Activated T-helper 17 cell treated with anti-CD3 and anti-CD28 coated beads, Interleukin-2, amount 50 U/mL, for 72 hours (primary cell): ENCODE measurements at places on chromosomes 5 and 9.

DNA sequence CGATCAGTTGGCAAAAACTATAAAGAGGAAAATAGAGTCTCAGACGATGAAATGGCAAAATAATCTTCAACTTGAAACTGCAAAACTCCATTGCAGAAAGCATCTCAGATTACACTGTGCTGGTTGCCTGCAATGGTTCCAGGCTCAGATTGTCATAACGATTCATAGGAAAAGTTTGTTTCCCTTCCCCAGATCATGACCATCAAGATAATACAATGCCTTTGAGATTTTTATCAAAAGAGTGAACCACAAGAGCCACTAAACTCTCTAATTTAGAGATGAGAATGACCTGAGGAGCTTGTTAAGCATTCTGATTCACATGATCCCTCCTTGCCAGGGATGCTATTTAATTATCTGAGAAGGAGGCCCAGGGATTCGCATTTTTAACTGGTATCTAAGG is 52.6 kb upstream of the ITGA1 start:
- no peak for ATAC-seq
- peaks cover 13% of the 10 kb centered on the region for H3K4me1 ChIP-seq
- H3K4me3 ChIP-seq = no peak overlapping the region
- no peaks in the 10 kb centered on the region for H3K36me3 ChIP-seq
- H3K27ac ChIP-seq = no peak overlapping the region

GRCh38 chr5:148846930-148847329 is 20.5 kb downstream of the ADRB2 start:
- H3K27ac ChIP-seq = no peak overlapping the region
- ATAC-seq = peak; percentile 31
- peaks cover 33% of the 10 kb centered on the region for H3K4me1 ChIP-seq
- H3K4me3 ChIP-seq = no peak overlapping the region
- no peaks in the 10 kb centered on the region for H3K36me3 ChIP-seq
- H3K27me3 ChIP-seq = no peaks in the 10 kb centered on the region

GRCh38 chr9:108783731-108784495 is 71.9 kb downstream of the ACTL7B start:
- H3K36me3 ChIP-seq = no peaks in the 10 kb centered on the region
- no peak overlapping the region for H3K4me3 ChIP-seq
- no peak overlapping the region for H3K27ac ChIP-seq
- H3K27me3 ChIP-seq = peaks cover 8% of the 10 kb centered on the region

GRCh38 chr9:134585746-134586706 is 55.6 kb upstream of the COL5A1 start:
- H3K36me3 ChIP-seq = no peaks in the 10 kb centered on the region
- no peak for ATAC-seq
- no peak overlapping the region for H3K4me3 ChIP-seq
- no peaks in the 10 kb centered on the region for H3K4me1 ChIP-seq
- H3K27me3 ChIP-seq = peaks cover 7% of the 10 kb centered on the region
- no peak overlapping the region for H3K27ac ChIP-seq

- no peaks in the 10 kb centered on the region for H3K27me3 ChIP-seq
- no peak overlapping the region for H3K27ac ChIP-seq
- H3K36me3 ChIP-seq = no peaks in the 10 kb centered on the region
- ATAC-seq = no peak
- no peak overlapping the region for H3K4me3 ChIP-seq
- no peaks in the 10 kb centered on the region for H3K4me1 ChIP-seq
These were observed 370.2 kb downstream of the MTRR start for GRCh38 chr5:8239198-8239597.

DNA sequence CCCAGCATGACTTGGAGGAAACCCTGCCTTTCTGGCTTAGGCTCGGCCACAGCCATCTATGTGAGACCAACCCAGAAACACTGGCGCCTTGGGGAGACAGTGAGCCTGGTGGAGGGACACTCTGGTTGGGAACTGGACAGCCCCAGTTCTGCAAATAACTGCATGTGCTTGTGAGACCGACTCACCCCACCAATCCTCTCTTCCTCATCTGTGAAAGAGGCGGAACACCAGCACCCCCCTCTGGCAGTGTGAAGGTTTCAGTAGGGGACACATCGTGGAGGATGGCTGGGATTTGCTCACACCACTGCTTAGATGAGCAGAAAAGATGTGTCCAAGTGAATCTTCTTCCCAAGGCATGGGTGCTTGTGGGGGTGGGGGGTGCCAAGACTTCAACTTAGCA is 43.4 kb upstream of the N4BP3 start:
- H3K36me3 ChIP-seq = no peaks in the 10 kb centered on the region
- H3K4me1 ChIP-seq = no peaks in the 10 kb centered on the region
- H3K4me3 ChIP-seq = no peak overlapping the region

DNA sequence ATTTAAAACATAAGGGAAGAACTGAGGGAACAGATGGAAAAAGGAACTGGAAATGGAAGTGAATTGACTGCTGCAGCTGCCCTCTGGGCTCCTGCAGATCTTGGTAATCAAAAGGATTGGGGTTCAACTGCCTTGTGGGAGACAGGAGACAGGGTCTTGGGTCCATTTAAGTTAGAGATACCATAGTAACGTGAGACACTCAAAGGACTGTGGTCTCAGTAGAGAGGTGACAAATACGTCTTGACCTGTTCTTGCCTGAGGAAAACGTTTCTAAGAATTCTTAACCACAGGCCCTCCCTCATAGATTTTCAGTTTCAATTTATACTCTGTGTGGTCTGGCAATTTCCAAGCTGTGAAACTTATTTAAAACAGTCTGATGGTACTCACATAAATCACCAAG is 100.8 kb upstream of the DHFR start:
- H3K4me1 ChIP-seq = peaks cover 56% of the 10 kb centered on the region
- H3K27ac ChIP-seq = peak overlapping the region; percentile 99

DNA sequence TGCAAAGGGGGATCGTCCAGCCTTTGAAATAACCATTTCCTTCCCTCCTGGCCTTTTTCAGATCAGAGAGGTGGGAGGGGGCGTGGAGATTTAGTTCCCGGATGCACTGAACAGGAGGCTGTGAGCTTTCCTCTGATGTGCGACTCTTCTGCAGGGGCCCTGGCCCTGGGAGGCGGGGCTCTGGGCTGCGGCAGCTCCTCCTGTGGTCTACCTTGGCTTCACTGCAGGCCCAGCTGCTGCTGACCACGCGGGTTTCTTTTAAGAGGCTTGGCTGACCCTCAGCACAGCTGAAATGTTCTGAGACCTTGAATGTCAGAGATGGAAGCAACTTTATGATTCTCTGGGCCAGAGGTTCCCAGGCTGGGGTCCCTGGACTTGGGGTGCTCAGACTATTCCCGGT is 27.0 kb upstream of the COL15A1 start:
- H3K36me3 ChIP-seq = no peaks in the 10 kb centered on the region
- no peaks in the 10 kb centered on the region for H3K4me1 ChIP-seq
- no peak overlapping the region for H3K27ac ChIP-seq

- ATAC-seq = no peak
- H3K27ac ChIP-seq = no peak overlapping the region
- no peaks in the 10 kb centered on the region for H3K4me1 ChIP-seq
- peaks cover 4% of the 10 kb centered on the region for H3K27me3 ChIP-seq
These were observed 697.3 kb downstream of the TLR4 start for GRCh38 chr9:118401546-118401945.

DNA sequence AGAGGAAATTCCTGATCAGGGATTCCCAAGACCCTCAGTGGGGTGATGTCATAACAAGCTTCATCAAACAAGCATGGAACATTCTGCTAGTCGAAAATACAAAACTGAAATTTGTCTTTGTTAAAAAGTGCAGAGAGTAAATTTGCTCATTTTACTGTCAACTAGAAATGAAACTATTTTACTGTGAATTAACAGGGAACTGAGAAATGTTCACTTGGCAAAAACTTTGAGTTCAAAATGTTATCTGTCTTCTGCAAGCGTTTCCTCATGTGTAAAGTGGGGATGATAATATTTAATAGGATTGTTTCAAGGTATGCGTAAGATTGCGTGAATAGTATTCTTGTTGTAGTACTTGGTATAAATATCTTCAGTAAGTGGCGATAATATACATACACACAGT is 45.4 kb downstream of the ALDH1A1 start:
- H3K4me1 ChIP-seq = no peaks in the 10 kb centered on the region
- H3K4me3 ChIP-seq = no peak overlapping the region
- H3K36me3 ChIP-seq = no peaks in the 10 kb centered on the region
- H3K27ac ChIP-seq = no peak overlapping the region
- H3K27me3 ChIP-seq = peaks cover 4% of the 10 kb centered on the region

- no peak for ATAC-seq
- no peak overlapping the region for H3K4me3 ChIP-seq
- no peaks in the 10 kb centered on the region for H3K36me3 ChIP-seq
- peaks cover 24% of the 10 kb centered on the region for H3K27me3 ChIP-seq
These were observed 52.1 kb upstream of the PITX1 start for GRCh38 chr5:135085936-135086725.

DNA sequence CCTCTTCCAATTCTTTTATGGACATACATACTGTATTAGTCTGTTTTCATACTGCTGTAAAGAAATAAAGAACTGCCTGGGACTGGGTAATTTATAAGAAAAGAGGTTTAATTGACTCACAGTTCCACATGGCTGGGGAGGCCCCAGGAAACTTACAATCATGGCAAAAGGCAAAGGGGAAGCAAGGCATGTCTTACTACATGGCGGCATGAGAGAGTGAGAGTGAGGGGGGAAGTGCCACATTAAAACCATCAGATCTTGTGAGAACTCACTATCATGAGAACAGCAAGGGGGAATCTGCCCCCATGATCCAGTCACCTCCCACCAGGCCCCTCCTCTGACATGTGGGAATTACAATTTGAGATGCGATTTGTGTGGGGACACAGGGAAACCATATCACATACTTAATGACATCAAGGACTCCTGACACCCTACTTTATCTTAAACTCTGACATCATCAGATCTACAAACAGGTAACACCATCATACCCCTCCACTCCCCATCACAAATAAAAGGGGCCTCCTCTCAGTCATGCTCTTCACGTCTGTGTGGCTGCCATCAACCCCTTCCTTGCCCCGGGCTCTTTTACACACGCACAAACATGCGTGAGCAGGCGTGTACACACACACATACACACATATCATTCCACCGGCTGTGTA is 9.7 kb downstream of the ANKRD33B start:
- ATAC-seq = no peak
- no peaks in the 10 kb centered on the region for H3K27me3 ChIP-seq
- H3K27ac ChIP-seq = no peak overlapping the region

DNA sequence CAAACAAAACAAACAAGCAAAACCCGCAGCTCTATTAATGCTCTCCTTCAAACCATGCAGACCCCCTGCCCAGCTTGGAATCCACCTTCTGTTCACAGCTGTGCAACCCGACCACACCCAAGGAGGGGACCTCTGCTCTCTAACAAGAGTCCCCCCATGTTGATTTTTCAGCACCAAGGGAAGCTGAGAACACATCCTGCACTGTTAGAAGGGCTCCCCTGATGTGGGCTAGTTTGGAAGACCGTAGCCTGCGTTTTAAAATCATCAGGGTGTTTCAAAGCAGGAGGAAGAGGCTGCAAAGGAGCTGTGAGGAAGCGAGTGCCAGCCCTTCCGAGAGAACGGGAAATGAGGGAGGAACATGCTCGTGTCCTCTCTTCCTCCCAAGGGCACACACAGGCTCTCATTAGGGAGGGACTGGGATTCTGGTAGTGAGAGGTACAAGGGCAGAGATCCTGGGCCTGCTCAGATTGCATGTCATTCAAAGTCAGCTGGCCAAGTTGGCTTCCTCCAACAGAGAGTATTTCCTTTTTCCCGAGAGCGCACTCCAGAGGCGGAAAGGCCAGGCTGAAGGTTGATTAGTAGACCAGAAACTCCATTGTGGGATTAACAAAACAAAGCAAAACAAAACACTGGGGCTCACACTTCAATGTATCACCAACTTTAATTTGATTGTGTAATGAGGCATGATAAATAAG is 185.9 kb downstream of the SEMA6A start:
- H3K36me3 ChIP-seq = peaks cover 10% of the 10 kb centered on the region
- no peaks in the 10 kb centered on the region for H3K4me1 ChIP-seq
- no peak overlapping the region for H3K4me3 ChIP-seq
- H3K27ac ChIP-seq = no peak overlapping the region
- no peak for ATAC-seq

- H3K36me3 ChIP-seq = no peaks in the 10 kb centered on the region
- no peak overlapping the region for H3K4me3 ChIP-seq
- H3K4me1 ChIP-seq = no peaks in the 10 kb centered on the region
- H3K27me3 ChIP-seq = peaks cover 30% of the 10 kb centered on the region
- no peak for ATAC-seq
These were observed 55.9 kb downstream of the NSUN2 start for GRCh38 chr5:6576861-6577501.

GRCh38 chr5:61621202-61621650 is 289.2 kb downstream of the ZSWIM6 start:
- H3K4me1 ChIP-seq = no peaks in the 10 kb centered on the region
- no peak overlapping the region for H3K27ac ChIP-seq
- ATAC-seq = no peak
- no peak overlapping the region for H3K4me3 ChIP-seq
- peaks cover 31% of the 10 kb centered on the region for H3K27me3 ChIP-seq

GRCh38 chr9:12718482-12719026 is 25.4 kb downstream of the TYRP1 start:
- no peaks in the 10 kb centered on the region for H3K27me3 ChIP-seq
- H3K36me3 ChIP-seq = no peaks in the 10 kb centered on the region
- H3K4me1 ChIP-seq = no peaks in the 10 kb centered on the region
- no peak for ATAC-seq

DNA sequence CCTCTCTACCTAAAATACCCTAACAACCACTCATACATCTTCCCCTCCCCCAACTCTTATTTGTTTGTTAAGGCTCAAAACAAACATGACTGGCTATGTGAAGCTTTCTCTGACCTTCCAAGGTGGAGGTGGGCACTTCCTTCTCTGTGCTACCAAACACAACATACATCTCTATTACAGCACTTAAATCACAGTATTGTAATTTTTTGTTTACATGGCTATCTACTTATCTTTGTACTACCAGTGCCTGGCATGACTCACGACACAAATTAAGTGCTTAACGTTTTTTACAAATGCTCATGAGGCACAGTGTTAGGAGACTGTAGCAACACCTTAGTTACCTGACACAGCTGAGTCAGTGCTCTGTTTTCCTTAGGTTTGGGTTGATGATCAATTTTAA is 18.6 kb downstream of the HOMER1 start:
- ATAC-seq = no peak
- no peak overlapping the region for H3K4me3 ChIP-seq

DNA sequence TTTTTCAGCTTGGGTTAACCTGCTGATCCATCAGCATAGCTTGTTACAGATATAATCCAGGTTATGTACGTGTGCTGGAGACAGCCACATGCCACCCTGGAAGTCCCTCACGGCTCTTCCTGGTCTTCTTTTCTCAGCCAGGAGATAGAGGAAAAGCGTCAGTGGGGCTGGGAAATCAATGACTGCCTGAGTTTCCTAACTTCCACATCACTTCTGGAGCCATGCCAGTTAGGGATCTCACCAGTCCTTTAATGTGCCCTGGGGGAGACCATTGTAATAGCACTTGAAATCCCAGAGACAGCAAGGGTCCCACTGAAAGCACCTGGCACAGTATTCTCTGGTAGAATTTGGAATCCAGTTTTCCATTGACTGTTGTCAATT is 29.2 kb downstream of the ANXA2R start:
- H3K27me3 ChIP-seq = no peaks in the 10 kb centered on the region
- ATAC-seq = no peak
- peak overlapping the region; percentile 84 for H3K4me3 ChIP-seq
- H3K36me3 ChIP-seq = peaks cover 20% of the 10 kb centered on the region
- peak overlapping the region; percentile 91 for H3K27ac ChIP-seq

GRCh38 chr5:108935611-108936010 is 187.9 kb downstream of the FER start:
- H3K27ac ChIP-seq = no peak overlapping the region
- no peak for ATAC-seq
- no peak overlapping the region for H3K4me3 ChIP-seq
